ENCODE measurements at places on chromosomes 3 and 15.

- H3K27me3 ChIP-seq, result no peaks in the 10 kb centered on the region
- H3K27ac ChIP-seq, result no peak overlapping the region
Measured at GRCh38 chr3:122200661-122201060, 17.2 kb downstream of the CASR start.

DNA sequence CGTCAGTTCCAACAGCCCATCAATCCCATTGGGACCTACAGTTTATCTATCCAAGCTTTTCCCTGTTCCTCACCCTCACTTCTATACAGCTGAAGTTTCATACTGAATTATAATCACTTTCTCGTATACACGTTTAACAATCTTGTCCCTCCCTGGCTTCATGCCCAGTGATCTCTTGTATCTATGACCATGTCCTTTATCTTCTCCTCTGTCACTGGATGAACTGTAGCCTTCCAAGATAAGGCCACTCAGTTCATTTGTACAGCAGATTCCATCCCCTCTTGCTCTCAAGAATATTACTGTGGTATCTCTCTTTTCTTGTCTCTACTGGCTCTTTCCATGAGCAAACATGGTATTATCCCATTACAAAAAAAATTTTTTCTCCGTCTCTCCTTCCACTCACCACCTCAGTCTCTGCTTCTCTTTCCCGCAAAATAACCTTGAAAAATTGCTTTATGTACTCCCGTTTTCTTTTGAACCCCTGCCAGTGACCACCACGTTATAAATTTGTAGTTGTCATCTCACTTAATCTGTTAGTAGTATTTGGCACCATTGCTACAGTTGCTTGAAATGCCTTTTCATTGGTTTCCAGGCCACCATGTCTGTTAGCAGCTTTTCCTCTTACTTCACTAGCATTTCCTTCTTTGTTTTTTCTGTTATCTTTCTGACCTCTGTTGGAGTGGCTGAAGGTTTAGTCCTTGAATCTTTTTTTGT, 9.4 kb downstream of the CTNNB1 start:
- H3K4me1 ChIP-seq, result peaks cover 29% of the 10 kb centered on the region
- H3K36me3 ChIP-seq, result no peaks in the 10 kb centered on the region
- no peak for DNase-seq
- H3K27ac ChIP-seq, result no peak overlapping the region
- H3K27me3 ChIP-seq, result no peaks in the 10 kb centered on the region

DNA sequence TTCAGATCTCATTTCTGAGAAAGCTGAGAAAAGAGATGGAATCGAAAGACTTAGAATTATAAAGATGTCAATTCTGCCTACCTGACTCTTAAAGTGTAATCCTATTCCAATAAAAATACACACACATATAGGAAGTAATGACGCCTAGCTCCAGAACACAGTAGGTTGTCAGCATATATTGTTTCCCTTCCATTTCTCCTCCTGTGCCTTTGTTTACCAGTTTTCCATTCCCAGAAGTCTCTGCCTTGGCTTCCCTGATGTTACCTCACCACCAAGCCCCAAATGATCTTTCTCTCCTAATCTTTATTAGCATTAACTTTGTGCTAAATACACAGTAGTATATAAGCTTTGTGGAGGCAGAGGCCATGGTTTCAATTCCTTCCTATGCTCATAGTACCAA, 40.0 kb downstream of the TM4SF4 start:
- H3K36me3 ChIP-seq, result no peaks in the 10 kb centered on the region
- H3K27ac ChIP-seq, result no peak overlapping the region
- no peaks in the 10 kb centered on the region for H3K27me3 ChIP-seq
- no peaks in the 10 kb centered on the region for H3K4me1 ChIP-seq

- H3K36me3 ChIP-seq, result no peaks in the 10 kb centered on the region
- H3K27ac ChIP-seq, result no peak overlapping the region
- peak; percentile 38 for DNase-seq
- H3K27me3 ChIP-seq, result no peaks in the 10 kb centered on the region
Measured at GRCh38 chr15:78992416-78993256, 47.8 kb upstream of the CTSH start.

GRCh38 chr3:4743371-4743770, 235.9 kb upstream of the BHLHE40 start:
- peaks cover 39% of the 10 kb centered on the region for H3K4me1 ChIP-seq
- H3K4me3 ChIP-seq, result no peak overlapping the region
- DNase-seq, result no peak
- H3K27ac ChIP-seq, result peak overlapping the region; percentile 92
- no peaks in the 10 kb centered on the region for H3K27me3 ChIP-seq

DNA sequence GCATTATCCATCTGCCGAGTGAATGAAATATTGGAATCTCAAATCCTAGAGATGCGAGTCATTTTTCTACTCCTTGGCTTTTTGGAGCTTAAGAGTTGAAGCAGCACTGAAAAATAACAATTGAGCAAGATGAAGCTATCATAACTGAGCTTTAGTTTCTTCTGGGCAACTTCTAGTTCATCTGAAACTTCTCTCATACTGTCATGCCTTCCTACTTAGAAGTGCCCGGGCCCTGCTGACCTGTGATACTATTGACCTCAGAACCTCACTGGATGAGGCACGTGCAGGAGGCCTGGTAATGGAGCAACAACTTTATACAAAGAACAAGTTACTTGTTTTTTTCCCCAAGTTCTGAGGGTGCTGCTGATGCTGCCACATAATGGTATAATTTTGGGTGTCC, 48.5 kb upstream of the P3H2 start:
- H3K4me3 ChIP-seq, result no peak overlapping the region
- no peaks in the 10 kb centered on the region for H3K27me3 ChIP-seq
- DNase-seq, result no peak
- no peaks in the 10 kb centered on the region for H3K4me1 ChIP-seq
- H3K27ac ChIP-seq, result no peak overlapping the region
- no peaks in the 10 kb centered on the region for H3K36me3 ChIP-seq

DNA sequence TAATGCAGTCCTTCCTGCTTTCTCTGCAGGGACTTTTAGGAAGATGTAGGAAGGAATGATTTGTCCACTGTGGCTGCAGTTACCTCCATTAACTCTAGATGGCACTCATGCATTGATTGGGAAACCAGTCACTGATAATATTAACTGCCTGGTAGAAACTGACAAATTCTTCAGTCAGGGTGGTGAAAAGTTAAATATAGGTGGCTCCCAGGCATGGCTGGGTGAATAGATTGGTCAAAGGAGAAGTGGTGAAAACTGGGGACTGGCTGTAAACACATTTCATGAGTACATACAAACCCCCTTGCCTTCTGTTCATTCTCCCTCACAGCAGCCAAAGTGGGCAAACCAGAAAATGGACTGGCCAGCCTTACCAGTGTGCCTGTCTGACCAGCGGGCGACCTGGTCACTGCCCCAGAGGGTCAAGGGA, 333.4 kb downstream of the THSD4 start:
- no peak overlapping the region for H3K27ac ChIP-seq
- H3K4me3 ChIP-seq, result no peak overlapping the region
- H3K27me3 ChIP-seq, result no peaks in the 10 kb centered on the region
- H3K4me1 ChIP-seq, result no peaks in the 10 kb centered on the region
- DNase-seq, result no peak

DNA sequence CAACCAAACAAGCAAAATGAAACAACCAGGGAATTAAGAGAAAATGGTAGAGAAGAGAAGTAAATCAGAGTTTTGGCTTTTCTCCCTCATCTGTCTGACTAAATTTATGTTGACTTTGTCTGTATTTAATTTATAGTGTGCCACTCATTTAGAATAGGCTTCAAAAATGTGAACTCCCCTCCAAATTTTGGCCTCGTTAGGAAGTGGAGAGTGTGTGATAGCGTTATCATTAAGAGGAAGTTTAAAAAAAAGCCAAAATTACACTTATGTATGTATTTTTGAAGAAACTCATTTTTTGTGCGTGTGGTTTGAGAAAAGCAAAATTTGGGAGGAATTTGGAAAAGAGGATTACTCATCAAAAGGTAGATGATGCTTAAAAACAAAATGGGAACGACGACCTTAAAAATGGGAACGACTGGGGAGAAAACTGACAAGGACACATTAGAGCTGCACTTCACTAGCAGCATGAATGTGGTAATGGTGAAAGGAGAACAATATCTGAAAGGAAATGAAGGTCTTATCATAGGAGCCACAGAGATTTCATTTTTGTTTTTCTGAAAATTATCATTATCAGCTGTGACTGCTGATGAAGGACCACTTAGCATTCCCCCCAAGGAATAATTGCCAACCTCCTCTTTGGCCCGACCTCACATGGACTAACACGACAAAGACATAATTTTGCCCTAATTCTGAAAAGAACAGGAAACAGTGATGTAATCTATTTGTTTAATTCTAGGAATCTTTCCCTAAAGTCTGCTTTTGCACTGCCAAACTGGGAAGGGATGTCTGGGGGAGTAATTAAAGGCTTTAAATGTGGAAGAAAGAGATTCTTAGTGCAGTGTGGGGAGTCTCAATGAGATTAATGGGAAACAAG, 163.2 kb upstream of the P2RY1 start:
- DNase-seq, result no peak
- H3K36me3 ChIP-seq, result no peaks in the 10 kb centered on the region
- no peaks in the 10 kb centered on the region for H3K4me1 ChIP-seq
- H3K27ac ChIP-seq, result no peak overlapping the region

Measured in tibial artery (tissue), 4 donors.